ENCODE measurements at places on chromosomes 1 and 21.
A peak's percentile ranks its signal among the peaks of the same experiment; 100 is the strongest.

GRCh38 chr1:27348861-27349783 is 7.3 kb downstream of the SYTL1 start:
- DNase-seq: no peak

DNA sequence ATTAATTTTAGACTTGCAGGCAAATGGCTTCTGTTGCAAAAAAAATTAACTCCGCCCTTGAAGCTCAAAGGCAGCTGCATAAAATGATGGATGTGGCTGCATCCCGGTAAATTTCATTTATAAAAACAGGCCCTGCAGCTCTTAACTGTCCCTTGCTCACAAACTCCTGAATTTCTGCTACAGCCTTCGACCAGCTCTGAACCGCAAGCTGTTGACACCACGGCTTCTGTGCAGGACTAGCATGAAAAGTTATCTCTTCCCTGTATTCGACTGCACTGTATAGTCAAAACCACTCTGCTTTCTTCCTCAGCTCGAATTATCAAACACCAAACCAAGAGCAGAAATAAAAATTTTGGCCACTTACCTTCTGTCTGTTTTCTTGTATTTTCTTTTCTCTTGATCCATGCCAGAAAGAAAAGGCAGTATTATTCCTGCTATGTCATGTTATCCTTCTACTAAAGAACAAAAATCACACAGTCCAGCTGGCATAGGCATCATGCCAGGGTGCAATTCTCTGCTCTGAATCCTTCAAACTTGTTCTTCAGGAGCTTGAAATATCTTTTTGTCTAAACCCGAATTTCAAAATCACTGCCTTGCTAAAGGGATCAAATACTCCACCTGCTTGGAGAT is 195.5 kb upstream of the NCAM2 start:
- DNase-seq: no peak

DNA sequence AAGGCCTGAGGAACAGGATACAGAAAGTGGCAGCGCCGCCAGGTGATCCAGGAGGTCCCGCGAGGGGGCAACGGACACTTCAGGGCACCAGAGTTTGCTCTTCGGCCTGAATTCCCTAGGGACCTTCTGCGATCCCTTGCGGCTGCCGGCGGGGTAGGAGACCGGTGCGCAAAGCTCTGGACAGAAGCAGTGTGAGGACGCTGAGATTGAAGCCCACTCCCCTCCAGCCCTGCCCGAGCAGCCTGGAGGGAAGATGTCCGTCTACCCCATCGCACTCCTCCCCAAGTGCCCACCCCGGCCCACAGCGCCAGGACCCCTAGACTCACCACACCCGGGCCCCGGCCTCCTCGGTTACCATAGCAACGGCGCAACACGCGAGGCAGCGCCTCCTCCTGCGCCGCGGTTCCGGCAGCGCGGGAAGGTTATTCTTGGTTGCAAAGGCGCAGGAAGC is at the start of gene ANKRD45:
TSS of gene ANKRD45 (minus strand) at position 361 of the 451 bp plus-strand sequence. CDS start 10,433 bp downstream, outside the sequence.
- DNase-seq: no peak

- no peak for DNase-seq
Observed at GRCh38 chr1:182395906-182396305, 4.3 kb upstream of the GLUL start.

DNA sequence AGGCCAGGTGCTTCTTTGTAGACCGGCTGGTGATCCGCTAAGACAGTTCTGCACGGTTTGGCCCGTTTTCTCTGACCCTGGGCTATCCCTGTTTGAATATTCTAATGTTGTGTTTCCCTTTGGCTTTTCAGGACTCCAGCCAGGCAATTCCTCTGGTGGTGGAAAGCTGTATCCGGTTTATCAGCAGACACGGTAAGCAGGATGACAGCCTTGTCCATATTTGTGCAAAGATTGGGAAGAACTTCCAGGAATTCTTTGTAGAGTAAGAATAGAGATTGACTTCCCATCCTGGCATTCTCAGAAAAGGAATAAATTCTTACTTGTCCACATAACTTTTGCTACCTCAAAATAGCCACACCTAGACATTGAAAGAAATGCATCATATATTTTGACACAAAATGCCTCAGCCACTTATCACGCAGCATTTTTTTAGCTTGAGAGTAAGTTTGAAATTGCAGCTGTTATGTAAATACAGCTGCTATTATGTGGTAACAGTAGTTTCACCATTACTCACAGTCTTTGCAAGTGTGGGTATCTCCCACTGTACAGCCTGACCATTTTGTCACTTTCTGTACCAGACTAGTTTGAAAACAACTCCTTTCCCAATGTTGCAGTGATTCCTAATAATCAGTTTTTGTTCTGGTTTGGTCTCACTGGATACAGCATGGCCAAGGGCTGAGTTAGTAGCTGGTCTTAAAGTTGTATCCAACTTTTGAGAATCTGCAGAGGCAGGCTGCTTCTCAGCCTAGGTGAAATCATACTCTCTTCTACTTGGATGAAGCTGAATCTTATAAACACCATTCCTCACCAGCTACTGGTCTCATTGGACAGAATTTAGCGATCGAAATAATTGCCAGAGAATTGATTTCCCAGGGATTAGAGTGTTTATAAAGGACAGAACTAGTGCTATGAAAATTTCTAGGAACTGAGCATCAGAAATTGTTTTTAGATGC is 40.0 kb upstream of the IKBKE start:
- peak; percentile 89 for DNase-seq

- DNase-seq: no peak
Observed at GRCh38 chr1:112882271-112882744, 73.7 kb downstream of the SLC16A1 start.
